ENCODE measurements at places on chromosomes 2 and 18.

DNA sequence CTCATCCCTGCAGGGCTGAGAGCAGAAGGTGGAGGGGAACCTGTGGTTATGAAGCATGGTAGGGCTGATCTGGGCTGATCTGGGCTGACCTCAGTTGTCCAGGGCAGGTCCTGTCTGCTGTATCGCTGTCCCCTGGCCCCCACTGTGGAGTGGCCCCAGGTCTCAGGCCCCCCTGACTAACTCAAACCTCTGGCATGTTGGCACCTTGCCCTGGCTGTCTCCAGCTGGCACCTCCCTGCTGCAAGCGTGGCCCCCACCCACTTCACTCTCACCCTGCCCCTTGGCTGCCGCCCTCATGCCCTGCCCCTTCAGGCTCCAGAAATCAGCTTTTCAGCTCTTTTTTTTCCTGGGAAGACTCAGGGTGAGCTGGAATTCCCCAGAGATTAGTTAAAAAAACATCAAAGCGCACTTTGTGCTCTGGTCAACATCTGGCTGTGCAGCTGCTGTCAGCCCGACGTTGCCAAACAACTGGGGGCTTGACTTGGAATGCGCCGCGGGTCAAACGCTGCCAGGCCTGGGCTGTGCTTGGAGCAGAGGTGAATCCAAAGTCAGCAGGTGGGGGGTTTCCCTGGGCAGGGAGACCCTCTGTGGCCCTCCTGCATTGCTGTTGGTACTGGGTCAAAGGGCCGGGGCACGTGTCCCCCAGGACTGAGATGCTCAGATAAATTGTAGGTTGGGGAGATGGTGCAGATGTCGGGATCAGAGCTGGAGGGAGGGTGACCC is 173.8 kb upstream of the HDAC4 start:
- DNase-seq, result no peak

DNA sequence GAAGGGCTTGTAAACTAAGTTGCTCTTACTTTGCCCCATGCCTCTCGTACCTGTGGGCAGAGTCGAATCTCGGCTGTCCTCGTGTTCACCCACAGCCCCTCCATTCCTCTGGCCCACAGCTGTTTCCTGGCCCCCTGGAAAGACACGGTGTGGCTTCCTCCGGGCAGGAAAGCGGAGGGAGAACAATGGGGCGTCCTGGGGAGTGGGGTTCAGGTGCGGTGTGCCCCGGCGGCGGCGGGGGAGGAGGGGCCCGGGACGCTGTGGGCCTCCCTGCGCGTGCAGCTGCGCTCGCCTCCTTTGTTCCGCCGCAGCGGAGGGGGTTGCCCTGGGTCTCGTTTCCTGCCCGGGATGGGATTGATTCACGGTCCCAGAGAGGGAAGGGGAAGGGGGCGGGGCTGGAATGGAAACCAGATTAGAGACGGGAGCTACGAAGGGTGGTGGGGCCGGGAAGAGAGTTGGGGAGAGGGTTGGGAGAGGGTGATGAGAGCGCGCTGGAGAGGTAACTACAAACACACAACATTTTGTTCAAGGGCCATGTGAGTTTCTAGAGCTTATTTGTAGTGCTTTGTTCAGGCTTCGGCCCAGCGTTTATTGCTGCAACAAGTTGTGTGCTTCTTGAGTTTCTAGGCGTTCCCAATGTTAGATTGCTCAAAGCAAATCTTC is 796 bp downstream of the MYO1B start:
- peak; percentile 25 for DNase-seq

- DNase-seq, result no peak
These were observed 3.1 kb downstream of the TTC21B start for GRCh38 chr2:165950438-165950837.

DNA sequence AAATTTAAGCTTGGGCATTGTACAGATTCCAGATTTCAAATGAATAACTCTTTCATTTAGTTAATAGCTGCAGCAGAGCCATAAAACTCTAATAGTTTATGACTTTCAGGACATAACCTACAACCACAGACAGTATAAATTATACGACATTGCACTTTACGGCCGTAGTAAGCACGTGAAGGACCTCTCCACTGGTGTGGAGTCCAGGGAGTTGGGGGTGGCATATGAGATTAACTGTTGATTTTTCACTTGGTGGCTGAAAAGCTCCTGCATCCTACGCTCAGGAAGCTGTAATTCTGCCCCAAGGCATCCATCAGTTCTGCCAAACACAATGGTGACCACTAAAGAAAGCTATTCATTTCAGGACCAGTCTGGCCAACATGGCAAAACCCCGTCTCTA is 376.2 kb downstream of the SOX11 start:
- DNase-seq, result no peak

- peak; percentile 52 for DNase-seq
These were observed 256.6 kb upstream of the ID2 start for GRCh38 chr2:8424997-8425900.

GRCh38 chr2:240857039-240858008 is 11.3 kb upstream of the AGXT start:
- no peak for DNase-seq

GRCh38 chr2:190178066-190178722 is 115.7 kb upstream of the MSTN start:
- DNase-seq, result no peak

- no peak for DNase-seq
These were observed 171.9 kb upstream of the FHL2 start for GRCh38 chr2:105570757-105571156.

GRCh38 chr2:121255358-121255757 is 29.6 kb downstream of the TFCP2L1 start:
- DNase-seq, result no peak

DNA sequence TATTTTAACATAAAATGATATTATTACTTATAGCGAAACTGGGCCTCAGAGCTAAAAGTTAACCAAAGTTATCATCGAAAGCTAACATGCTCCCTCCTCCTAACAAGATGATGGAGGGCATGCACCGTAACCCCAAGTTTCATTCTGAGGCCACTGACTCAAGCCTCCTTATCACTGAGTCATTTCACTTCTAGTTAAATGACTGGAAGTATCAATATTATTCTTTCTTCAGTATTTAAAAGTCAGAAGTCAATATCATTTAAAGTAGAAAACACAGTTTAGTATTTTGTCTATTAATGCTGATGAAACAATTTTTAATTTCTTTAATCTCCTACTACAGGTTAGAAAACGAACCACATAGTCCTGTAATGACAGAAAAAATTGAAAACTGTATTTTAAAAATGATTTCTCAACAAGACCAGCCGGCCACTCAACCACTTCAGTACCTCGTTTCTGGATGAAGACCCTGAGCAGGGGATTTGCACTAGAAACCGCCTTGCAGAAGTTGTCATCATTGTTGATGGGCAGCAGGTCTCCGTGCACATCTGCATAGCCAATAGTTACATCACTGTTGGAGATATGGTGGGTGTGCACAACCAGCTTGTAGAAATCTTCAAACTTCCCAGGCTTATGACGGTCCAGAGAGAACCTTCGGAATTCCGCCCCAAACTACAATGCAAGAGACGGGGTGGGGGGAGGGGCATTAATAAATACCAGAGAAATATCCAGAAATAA is 44.9 kb downstream of the PARD6G start:
- peak; percentile 92 for DNase-seq

- DNase-seq, result no peak
These were observed 56.8 kb downstream of the POLR1A start for GRCh38 chr2:86048888-86049287.

- DNase-seq, result no peak
These were observed 2.3 kb upstream of the NPPC start for GRCh38 chr2:231928481-231928880.

- no peak for DNase-seq
These were observed 502.6 kb upstream of the RAB12 start for GRCh38 chr18:8106603-8107002.

DNA sequence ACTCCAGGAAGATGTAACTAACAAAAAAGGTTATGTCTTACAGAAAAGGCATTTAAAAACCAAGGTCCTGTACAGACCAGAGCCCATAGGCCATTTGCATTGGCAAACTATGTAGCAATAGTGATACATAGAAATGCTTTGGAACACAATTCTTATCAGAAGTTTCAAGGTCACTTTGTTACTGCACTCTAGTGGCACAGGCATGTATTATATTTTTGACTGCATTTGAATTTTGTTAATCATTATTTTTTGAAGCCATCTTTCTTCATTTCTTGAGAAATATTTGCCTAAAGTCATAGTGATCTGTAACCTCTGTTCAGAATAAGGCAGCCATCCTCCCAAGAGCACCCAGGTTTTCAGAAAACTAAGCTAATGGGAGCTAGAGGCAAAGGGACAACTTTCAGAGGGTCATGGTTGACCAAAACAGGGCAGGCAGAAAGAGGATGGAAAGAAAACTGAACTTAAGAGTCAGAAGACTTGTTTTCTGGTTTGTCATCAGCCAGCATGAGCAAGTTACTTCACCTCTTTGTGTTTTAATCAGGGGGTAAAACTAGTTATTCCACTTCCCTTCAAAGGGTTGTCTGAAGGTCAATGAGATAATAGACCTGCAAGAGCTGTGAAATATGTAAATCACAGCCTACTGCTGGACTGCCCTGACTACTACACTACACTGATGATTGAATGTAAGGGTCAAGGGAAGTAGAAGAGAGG is 41.5 kb downstream of the SLC38A11 start:
- peak; percentile 36 for DNase-seq

DNA sequence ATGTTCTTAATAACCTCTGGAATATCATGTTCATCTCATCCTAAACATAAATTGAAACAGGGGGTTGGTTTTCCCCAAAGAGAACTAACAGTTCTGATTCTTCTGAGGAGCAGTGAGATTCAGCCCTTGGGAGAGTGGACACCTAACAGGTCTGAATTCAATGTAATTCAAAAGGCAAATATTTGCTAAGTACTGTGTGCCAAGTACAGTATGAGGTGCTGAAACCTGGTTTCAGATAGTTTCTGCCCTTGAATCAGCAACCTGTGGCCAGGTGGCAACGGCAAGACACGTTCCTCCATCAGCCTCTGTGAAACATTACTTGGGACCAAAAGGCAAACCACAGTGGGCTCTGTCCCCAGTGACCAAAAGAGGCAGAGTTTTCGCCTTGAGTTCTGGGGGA is 1.3 kb downstream of the LRRC30 start:
- no peak for DNase-seq

- DNase-seq, result no peak
These were observed 3.0 kb upstream of the NCKAP5 start for GRCh38 chr2:133571249-133571648.

GRCh38 chr2:8431446-8432125 is 250.3 kb upstream of the ID2 start:
- DNase-seq, result no peak

DNA sequence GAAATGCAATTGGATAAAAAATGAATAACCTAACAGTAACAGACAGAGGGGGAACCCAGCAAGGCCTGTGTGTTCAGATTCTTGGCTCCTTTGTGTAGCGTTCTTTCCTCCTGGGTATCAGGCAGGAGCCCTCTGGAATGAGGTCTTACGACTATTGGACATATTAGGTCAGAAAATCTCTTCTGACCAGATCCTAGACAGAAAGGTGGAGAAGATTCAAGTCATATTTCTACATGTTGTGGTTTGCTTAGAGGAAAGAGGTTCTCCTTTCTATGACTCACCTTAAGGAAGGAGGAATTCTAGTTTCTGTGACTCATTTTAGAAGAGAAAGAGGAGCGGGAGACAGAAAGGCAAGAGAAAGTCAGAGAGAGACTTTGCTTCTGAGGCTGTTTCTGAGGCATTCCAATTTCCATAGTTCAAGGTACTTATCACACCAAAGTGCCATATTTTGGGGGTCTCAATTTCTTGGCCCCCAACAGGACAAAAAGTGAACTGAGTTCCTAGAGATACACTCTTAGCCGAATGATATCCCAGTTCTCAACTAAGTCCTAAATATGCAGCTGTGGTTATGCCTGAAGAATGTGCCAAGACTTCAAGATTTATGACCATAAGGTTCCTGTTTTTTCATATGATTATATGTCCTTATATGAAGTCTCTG is 618.6 kb downstream of the ZEB2 start:
- DNase-seq, result peak; percentile 81

- DNase-seq, result no peak
These were observed 626.9 kb upstream of the PKDCC start for GRCh38 chr2:41420872-41421271.

DNA sequence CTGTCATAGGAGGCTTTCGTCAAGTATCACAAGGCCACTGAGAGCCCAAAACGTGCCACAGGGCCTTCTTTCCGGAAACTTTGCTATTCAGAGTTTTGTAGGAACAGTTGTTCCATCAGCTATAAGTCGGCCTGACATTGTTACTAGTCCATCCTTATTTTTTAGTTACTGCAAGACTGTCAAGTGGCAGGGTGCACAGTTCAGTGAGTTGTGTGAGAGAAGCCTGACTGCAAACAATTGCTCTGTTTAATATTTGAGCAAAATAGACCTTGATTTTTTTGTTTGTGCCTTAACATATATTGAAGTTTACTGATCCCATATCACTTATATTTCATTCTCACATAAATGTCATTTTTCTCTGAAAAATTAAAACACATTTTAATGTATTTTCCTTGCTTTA is 110.1 kb downstream of the GALNT1 start:
- DNase-seq, result no peak

DNA sequence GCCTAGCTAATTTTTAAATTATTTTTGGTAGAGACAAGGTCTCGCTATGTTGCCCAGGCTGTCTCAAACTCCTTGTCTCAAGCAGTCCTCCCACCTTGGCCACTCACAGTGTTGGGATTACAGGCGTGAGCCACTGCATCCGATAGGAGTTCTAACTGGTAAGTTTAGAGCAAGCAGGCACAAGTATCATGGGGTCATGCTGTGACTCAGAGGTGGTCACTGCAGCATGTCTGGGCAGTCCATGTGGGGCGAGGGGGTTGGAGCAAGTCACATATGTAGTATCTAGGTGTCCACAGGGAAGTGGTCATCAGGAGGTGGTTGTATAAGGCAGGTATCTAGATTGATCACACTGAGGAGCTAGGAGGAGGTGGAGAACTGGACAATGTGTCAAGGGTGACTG is 22.7 kb upstream of the STARD7 start:
- no peak for DNase-seq

GRCh38 chr2:10768063-10768507 is 44.5 kb downstream of the PDIA6 start:
- no peak for DNase-seq

DNA sequence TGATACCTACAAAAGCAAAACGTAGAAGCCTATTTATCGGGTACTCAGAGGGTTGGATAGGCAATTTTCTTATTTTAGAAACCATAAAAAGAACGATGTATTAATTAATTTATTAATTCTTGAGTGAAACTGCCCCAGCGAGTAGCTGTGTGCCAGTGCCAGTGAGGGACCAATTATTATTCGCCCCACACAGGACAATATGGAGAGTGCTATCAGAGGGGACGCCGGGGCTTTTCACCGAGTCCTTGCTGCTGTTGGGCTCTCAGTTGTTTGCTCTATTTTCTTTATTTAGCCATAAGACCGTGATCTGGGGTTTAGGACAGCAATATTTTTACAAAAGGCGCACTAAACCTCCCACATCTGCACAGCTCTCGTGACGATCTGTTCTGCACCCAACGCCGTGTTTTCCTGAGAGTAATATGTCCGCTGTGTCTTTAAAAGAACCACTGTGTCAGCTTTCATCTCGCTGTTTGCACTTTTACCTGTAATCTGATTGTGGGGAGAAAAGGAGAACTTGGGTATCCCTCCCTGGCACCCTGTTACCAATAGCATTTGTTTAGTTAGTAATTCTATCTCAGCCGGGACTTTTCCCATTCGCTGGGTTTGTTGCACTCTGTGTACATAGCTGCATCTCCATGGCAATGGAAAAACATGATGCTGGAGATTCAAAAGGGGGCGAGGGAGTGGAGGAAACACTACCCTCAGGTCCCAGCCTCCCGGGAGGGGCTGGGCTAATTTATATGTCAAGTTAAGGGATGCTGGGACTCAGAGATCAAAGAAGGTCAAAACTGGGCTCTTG is 30.1 kb upstream of the ZNF516 start:
- DNase-seq, result no peak

- no peak for DNase-seq
These were observed 54.5 kb upstream of the NPAS2 start for GRCh38 chr2:100765481-100765880.

Data from activated CD4-positive, alpha-beta T cell treated with anti-CD3 and anti-CD28 coated beads, Interleukin-10, Interleukin-2, amounts not matched to agents 100 ng/mL and 50 ng/mL, durations not matched to agents 16 hours and 8 hours (primary cell).